ENCODE measurements at places on chromosomes 13 and 19.

DNA sequence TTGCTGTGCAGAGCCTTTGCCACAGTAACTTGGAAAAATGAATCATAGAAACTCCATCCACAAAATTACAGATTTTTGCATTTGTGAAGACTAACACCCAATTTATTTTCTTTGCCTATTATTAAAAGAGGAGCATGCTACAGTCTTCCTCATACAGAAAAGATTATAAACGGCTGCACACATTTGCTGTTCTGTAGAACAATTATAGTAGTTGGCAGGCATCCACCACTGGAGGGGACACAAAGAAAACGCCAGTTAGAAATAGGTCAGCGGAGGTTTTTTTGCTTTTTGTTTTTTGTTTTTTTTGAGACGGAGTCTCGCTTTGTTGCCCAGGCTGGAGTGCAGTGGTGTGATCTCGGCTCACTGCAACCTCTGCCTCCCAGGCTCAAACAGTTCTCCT lies 51.6 kb downstream of the SACS start:
- DNase-seq: no peak

- peak; percentile 74 for DNase-seq
These were observed 2.7 kb upstream of the SNAPC2 start for GRCh38 chr19:7917267-7918061.

GRCh38 chr13:53050151-53050550 lies 21.5 kb downstream of the OLFM4 start:
- no peak for DNase-seq

DNA sequence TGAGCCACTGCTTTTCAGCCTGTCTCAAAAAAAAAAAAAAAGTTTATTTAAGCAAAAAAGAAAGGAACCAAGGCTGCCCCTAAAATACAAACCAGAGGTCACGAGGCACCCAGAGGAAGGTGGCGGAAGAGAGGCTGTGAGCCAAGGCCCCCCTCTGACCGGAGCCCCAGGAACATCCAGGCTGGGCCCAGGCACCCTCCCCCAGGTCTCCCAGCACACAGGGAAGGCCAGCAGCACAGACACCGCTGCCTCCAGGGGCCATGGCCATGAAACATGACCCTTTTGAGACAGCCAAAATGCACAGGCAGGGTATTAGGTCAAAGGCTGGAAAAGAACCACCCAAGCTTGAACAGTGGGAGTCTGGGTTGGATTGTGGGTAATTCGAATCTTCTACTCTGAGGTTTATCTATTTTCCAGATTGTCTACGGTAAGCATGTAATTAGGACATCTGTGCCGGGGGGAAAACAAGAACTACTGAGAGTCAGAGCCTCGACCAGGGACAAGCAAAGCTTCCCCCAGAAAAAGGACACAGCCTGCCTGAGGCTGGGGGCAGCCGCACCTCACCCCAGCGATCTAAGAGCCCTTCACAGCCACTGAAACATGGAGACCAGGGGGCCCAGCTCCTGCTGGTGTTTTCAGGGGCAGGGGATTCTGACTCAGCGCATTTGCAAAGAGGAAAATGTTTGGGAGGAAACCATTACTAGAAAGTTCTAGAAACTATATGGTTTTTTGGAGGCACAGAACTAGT lies 8.4 kb downstream of the PEX11G start:
- no peak for DNase-seq

DNA sequence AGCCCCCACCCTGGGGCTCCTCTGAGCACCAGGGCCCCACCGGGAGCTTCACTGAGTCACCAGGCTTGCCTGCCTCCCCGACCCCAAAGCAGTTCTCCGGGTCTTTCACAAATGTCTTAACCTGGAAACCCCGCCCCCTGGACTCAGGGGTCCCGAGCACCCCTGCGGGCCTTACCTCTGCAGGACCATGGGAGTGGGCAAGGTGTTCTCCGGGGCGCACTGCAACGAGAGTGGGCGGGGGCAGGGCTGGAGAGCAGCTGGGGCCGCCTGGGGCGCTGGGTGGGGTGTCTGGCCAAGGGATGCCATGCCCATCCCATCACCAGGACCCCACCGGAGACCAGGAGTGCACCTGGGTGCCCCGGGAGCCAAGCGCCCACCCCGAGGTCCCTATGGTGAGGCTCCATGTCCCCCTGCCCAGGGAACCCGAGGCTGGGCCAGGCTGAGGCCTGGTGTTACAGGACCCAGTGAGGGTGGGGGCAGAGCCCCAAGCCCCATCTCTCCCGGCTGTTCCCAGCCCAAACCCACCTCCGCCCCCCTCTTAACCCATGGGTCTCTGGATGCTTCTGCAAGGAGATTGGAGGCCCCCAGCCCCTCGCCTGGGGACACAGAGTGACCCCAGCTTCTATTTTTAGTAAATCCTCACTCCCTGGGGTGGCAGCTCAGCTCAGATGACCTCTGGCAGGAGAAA lies 10.9 kb downstream of the MKNK2 start:
- no peak for DNase-seq

- DNase-seq: no peak
These were observed 13.8 kb downstream of the STK24 start for GRCh38 chr13:98563071-98563470.

DNA sequence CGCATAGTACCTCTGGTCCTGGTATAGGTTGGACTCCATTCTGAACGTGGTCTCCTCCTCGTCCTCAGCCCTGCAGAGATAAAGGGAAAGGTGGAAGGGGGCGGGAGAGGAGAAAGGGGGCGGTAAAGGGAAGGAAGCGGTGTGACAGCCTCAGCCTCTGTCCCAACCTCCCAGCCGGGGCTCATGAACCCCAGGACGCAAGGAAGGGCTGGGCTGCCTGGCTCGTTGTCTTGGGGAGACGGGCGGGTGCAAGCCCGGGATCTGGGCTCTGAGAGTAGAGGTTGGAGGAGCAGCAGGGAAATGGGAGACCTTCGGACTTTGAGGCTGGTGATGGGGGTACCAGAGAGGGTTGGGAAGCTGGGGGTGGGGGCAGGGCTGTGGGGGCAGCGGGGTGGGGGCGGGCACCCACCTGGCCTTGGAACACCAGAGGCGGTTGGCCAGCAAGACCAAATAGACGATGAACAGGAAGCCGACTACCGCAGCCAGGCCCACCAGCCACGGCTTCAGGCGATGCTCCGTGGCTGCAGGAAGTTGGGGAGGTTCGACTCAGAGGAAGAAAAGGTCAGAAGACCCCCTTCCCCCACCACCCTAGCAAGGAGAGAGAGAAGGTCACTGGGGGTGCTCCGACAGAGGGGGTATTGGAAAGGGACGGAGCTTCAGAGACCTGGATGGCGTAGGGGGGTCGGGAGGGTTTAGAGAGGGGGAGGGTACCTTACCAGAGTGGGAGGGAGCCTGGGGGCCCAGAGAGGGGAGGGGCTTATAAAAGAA lies 1.7 kb downstream of the SMIM24 start:
- no peak for DNase-seq

DNA sequence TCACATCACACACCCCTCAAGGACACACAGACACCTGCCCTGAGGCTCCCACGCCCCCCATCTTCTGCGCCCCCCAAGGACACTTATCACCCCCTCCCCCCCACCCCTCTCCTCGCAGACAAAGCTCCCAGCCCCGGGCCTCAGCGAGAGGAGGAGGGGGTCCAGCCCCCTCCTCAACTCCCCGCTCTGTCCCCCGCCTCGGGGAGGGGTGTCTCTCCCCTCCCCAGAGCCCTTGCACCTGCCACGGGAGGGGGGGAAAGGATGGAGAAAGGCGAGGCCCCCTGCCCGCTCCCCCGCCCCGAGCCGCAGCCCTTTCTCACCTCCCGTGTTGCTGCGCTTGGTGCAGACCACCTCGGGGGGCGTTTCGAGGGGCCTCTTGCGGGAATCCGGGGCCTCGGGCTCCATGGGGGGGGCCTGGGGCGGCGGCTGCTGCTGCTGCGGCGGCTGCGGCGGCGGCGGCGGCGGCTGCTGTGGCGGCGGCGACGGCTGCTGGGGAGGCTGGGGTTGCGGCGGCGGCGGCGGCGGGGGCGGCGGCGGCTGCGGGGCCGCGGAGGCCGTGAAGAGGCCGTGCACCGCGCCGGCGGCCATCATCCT lies 621 bp downstream of the NOVA2 start:
- DNase-seq: no peak

GRCh38 chr13:106686163-106686562 lies 118.2 kb upstream of the ARGLU1 start:
- DNase-seq: no peak

- DNase-seq: peak; percentile 85
These were observed 10.2 kb downstream of the SNRPD2 start for GRCh38 chr19:45681391-45682015.

- DNase-seq: no peak
These were observed 2.3 kb downstream of the PRAM1 start for GRCh38 chr19:8500158-8500557.

- DNase-seq: no peak
These were observed 669.1 kb downstream of the PCDH9 start for GRCh38 chr13:66560991-66561390.

DNA sequence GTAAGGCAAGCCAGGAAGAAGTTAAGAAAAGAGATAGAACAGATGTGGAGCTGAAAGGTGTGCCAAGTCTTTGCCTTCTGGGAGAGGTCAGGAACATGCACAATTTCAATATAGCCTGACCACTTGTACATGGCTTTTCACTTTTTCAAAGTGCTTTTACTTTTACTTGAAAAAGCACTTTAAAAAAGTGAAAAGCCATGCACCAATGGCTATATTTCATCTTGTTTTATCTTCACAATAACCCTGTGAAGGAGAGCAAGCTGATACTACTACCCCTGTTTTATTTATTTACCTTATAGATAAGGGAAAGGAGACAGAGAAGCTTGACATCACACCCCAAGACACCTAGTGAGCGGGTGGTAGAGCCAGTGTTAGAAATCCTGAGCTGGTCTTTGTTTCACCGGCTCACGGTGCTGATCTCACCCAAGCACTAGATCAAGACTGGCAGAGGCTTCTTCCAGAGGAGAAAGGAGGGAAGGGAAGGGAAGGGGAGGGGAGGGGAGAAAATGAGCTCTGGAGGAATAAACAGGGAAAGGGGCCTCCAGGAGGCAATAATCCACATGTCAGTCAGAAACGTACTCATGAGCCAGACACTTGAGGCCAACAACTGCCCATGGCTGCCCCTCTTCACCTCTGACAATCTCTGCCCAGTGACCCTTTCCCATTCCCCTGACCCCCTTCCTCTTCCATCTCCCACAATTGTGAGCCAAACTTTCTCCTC lies 455.4 kb downstream of the FOXO1 start:
- DNase-seq: no peak

DNA sequence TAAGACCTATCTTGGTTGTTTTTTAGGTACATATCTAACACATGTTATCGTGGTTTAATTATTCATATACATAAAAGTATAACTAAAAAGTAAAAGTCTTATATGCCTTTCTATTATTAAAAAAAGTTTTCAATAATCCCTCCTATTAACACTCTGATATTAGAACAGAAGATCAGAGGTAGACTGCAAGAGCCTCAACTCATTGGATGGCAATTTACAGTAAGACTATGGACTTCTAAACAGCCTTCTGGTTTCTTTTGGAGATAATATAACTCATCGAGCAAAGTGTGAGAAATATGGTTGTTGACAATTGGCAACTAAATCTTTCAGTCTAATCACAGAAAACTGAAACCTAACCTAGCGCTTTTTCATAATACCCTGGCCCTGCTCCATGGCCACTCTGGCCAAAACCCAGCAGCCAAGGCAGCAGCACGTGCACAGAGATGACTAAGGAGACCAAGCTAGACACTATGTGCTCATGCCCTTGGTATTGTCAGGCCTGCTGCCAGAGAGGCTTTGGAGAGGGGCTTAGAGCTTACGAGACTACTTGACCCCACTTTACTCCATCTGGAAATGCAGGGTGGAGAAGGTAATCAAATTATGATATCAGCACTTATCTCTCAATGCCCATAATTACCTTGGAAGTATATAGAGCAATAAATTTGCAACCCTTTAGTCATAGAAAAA lies 40.6 kb upstream of the EEF1AKMT1 start:
- no peak for DNase-seq

DNA sequence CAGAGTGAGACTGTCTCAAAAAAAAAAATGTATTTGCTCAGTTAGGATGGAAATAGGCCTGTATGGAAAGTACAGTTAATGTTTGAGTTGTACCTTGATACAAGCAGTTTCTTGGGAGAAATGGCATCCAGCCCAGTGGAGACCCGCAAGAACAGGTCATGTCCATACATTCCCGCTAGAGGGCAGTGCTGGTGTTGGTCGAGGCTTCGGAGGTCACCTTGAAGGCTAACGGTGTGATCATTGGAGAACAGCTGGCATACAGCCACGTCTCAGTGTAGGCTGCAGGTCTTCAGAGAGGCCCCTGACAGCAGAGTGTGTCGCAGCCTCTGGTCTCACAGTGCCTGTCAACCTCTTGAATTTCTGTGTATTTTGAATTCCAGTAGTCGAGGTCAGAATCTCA lies 7.5 kb downstream of the ZNF610 start:
- DNase-seq: peak; percentile 14

DNA sequence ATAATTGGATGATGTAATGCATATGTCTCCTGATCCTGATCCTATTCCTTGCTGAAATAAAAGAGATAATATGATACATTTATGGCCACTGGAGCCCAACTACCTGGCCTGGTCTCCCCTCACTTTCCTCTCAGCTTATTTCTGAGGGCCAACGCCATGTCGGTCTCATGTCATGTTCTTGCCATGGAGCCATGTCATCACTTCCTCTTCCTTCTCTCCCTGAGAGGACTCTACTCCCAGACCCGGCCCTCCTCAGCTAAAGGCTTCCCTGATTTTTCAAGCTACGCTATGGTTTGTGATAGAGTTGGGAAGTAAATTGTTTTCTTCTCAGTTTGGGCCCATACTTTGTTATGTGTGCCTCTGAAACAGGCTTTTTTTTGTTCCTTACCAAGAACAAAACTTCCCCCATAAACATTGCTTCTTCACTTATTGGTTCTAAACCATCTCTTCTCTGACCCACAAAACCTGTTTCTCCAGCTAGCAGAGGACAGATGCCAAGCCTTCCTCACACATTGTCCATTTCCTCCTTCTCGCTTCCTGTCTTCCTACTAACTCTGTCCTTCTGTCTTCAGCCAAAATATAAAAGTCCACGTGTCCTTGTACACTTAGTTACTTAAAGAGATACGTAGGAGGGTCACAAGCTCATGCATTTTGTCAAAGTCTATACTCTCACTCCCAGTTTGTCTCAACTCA lies 319.9 kb upstream of the DACH1 start:
- DNase-seq: no peak

- DNase-seq: no peak
These were observed 173.5 kb downstream of the DCT start for GRCh38 chr13:94305934-94306333.

DNA sequence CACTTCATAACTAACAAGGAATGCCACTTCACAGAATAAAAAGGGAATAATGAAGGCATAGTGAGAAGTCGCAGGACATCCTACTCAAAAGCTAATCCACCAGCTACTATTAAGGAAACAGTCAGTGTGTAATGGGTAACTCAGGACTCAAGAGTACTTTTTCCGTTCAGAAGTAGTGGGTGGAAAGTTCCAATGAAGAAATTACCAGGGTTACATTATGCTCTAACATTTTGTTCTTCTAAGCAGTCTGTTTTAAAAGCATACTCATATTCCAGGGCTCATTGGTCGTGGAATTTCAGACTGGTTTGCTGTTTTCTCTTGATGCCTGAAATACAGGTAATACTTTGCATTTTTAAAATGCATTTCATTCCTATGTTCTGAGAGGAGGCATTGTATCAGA lies 222.4 kb upstream of the IRS2 start:
- no peak for DNase-seq

GRCh38 chr19:18233224-18233825 lies 7.1 kb upstream of the PDE4C start:
- peak; percentile 69 for DNase-seq
